NCI-H2171 (cell line): ENCODE measurements at places on chromosomes 16 and 17.
A peak's percentile ranks its signal among the peaks of the same experiment; 100 is the strongest.

DNA sequence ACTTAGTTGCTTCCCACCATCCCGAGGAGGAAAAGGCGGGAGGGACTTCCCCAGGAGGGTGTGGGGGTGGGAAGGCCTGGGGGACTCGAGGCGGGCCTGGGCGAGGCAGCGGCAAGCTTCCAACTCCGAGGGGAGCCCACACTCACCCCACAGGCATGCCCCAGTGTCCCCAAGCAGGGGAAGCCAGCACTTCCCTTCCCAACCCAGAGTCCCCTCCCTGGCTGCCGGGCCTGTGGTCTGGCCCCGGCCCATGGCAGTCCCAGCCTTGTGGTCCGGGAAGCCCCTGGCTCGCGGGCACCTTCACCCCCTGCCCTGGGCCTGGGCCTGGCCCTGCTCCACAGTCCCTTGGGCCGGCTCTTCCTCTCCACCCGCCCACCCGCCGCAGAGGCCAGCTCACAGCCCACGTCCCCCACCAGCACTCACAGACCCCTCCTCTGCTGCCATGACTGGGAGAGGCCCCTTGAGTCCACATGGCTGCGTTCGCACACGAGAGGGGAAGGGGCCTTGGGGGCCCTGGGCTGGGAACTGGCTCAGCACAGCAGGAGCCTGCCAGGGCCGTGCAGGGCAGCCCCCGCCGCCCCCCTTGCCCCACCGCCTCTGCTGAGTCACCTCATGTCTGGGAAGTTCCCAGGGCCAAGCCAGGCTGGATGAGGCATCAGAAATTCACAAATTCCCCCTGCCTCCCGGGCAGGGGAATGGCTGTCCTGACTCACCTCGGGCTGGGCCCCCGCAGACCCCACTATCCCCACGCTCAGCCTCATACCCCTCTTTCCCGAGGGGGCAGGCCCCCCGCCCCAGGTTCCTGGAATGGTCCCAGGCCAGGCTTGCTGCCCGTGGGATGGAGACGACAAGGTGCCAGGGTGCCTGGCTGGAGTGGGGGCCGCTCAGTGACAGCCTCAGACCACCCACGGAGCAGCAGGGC lies 27.8 kb downstream of the BAHCC1 start:
- no peak for DNase-seq

GRCh38 chr16:30722443-30722842 lies 23.5 kb downstream of the SRCAP start:
- no peak for DNase-seq

DNA sequence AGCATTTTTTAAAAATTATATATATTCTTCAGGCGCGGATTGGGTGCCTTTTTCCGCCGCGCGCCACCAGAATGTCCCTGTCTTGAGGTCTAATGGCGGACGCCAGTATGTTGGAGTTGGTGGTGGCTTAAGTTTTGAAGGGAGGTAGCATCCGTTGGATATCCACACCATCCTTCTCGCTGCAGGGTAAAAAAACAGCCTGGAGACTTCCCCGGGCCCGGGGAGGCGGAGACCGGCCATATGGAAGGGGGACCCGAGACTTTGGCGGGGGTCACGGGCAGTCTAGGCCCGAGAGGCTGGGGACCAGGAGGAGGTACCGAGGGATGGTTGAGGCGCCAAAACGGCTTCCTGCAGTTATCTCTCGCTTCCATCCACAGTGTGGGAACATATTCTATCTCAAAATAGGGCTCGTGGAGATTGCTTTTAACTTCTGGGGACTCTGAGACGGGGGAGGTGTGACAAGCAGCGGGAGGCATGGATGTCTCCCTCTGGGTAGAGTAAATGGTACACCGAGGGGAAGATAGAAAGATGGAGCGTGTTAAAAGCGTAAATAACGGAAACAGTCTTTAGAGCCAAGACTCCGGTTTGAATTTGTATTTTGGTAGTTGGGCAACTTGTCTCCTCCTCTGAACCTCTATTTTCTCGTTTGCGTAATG lies at the start of gene SF3B3:
TSS of gene SF3B3 (plus strand) at position 74 of the 656 bp plus-strand sequence. CDS start 2,841 bp downstream, outside the sequence.
- peak; percentile 84 for DNase-seq

- DNase-seq, result no peak
Measured at GRCh38 chr17:54760836-54761235, 139.8 kb upstream of the TOM1L1 start.

DNA sequence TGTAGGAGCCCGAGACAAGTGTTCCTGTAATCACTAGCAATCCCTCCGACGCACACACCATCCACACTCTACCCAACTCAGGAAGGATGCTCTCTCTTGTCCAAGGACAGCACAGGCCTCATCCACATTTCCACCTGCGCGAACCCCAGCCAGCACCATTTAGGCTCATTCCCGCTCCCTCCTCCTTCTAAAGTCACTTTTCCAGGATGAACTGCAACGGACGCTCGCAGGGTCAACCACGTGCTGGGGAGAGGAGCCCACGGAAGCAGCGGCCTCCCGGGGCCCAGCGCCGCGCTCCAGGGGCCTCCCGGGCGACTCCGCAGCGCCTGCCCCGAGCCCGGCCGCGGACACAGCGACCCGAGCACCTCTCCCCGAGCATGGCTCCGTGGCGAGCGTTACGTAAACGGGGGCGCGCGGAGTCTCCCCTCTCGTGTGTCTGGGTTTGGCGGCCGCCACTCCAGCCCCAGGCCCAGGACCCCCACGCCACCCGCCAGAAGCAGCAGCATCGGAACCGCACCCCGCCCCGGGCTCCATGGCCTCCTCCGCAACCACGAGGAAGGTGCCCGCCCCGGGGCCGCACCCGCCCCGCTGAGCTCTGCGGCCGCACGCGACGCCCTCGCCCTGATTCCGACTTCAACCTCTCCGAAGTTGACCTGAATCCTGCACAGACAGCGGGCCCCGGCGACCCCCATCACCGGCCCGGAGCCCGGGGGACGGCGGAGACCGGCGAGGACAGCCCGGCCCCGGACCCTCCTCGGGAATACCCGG lies 668 bp downstream of the USP36 start:
- no peak for DNase-seq

GRCh38 chr16:4625560-4626159 lies 1.0 kb downstream of the MGRN1 start:
- no peak for DNase-seq
